HAP-1 (cell line): ENCODE measurements at places on chromosomes 3 and 15.

DNA sequence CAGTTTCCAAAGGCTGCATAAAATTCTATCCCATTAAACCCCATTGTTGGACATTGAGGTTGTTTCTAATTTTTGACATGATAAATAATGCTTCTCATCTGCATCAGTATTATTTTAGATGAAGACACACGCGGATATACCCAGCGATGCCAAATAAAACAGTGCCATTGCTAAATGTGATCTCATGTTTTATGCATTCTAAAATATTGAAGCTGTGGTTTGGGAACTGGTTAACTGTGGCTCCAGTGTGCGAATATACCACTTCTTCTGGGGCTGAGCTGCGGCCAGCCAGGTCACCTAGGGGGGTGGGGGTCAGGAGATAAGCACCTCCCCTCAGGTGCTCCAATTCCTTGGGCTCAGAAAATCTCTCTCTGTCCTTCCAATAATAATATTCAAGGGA lies 230.0 kb downstream of the ADAMTS9 start:
- no peak for DNase-seq

DNA sequence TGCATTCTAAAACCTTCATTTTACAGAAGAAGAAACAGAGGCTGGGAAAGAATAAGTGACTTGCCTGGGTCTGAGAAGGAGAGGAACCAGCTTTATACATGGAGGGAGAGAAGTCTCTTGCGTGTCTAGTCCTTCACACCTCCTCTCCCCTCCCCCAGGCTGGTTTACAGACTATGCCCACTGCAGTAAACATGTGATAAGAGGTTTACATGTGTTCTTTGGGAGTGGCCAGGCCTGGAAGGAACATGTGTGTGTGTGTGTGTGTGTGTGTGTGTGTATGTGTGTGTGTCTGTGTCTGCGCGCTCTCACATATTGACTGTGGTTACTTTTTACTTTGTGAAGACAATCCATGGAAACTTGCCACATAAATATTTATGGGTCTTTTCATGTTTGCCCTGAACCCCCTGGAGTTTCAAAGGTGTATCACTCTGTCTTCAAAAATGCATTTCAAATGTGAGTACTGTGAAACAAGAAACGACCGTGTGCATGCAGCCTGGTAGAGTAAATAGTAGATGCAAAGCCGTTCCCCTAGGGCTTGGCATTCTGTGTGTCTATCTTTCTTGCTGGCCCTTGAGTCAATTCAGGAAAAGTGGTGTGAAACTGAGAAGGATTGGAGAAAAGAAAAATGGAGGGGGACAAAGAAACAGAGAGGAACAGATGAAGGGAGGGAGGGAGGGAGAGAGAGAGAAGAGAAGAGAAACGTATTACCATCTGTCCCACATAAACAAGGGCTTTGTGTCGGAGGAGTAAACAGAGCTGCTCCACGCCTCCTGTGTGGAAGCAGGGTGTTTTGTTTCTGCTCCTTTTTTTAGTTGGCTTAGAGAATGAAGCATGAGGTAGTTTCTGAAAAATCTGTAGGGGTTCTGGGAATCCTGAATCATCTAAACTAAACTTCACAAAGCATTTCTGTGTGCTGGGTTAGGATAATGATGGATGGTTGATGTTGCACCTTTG lies 51.7 kb downstream of the CLDN11 start:
- DNase-seq, result no peak

GRCh38 chr3:178810181-178810580 lies 261.4 kb downstream of the ZMAT3 start:
- no peak for DNase-seq

DNA sequence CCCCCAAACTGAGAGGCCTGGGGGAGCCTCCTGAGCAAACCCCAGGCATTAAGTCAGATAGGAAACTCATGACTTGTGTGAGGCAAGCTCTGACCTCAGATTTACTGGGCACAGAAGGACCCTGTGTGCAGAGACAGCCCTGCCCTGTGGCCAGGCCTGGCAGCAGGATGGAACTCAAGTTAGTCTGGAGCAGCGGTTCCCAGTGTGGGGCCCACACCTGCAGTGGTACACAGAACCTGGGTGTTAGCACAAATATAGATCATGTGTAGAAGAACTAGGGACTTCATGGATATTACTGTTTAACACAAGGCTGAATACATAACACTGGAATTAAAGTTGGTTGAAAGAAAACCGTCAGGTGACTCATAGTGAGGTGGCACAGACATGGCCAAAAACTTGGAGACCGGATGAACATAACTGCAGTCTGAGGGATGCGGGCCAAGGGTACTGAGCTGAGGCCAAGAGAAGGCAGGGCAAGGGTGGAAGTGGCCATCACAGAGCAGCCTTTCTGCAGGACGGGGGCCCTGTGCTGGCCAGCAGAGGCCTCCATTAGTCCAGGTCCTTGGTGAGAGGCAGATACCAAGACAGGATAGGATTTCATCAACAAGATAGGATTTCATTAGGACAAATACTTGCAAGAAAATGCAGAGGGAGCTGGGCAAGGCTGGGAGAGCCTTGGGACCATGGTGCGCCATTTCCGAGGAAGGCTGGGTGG lies 40.9 kb downstream of the IRAK2 start:
- no peak for DNase-seq

DNA sequence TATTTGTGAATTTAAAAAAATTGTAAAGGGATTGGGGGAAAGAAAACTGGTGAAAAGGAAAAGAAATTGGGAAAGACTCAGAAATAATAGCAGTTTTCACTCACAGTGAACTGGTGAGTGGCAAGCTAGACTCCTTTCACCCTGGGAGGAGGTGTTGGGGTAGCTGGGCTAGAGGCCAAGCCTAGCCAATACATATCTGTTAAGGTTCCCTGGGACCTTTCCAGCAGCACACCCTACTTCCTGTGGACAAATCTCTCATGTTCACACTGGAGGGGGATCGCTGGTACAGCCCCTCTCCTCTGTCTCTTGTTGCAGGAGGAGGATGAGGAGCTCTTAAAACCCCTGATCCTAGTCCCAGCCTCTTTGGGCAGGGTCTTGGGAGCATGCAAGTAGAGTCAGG lies 3.7 kb upstream of the RPP25 start:
- DNase-seq, result no peak
